ENCODE measurements at places on chromosomes 7 and 10.

- DNase-seq, result no peak
These were observed 34.8 kb upstream of the ORC5 start for GRCh38 chr7:104242638-104243037.

- DNase-seq, result no peak
These were observed 55.8 kb downstream of the TSPAN15 start for GRCh38 chr10:69506834-69507713.

- no peak for DNase-seq
These were observed 12.4 kb upstream of the FZD1 start for GRCh38 chr7:91251877-91252276.

- DNase-seq, result no peak
These were observed 31.2 kb upstream of the ZNF438 start for GRCh38 chr10:31062856-31063255.

DNA sequence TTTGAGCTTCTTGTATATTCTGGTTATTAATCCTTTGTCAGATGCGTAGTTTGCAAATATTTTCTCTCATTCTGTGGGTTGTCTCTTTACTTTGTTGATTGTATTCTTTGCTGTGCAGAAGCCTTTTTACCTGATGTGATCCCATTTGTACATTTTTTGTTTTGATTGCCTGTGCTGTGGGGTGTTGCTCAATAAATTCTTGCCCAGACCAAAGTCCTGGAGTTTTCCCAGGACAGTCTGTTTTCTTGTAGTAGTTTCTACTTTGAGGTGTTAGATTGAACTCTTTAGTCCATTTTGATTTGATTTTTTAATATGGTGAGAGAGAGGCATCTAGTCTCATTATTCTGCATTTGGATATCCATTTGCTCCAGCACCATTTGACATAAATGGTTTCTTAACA is 588.7 kb upstream of the MBL2 start:
- DNase-seq, result no peak

- DNase-seq, result no peak
These were observed 350.0 kb downstream of the CRPPA start for GRCh38 chr7:16071246-16071857.

DNA sequence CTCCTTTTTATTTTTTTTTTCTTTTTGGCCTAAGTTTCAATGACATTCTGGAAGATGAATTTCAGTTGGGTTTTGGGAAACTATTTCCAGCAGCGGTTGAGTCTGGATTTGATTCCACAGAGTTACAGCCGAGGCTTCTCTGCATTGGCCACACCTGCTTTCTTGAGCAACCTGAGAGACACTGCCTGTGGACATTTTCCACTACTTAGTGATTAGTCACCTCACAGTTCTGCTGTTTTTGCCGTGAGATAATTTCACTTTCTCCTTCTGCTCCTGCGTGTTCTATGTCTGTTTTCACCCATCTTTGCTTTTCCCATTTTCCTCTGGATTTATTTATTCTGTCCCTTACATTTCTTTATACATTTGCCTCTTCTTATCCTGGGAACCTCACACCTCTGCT is 243.0 kb downstream of the BICC1 start:
- DNase-seq, result no peak

DNA sequence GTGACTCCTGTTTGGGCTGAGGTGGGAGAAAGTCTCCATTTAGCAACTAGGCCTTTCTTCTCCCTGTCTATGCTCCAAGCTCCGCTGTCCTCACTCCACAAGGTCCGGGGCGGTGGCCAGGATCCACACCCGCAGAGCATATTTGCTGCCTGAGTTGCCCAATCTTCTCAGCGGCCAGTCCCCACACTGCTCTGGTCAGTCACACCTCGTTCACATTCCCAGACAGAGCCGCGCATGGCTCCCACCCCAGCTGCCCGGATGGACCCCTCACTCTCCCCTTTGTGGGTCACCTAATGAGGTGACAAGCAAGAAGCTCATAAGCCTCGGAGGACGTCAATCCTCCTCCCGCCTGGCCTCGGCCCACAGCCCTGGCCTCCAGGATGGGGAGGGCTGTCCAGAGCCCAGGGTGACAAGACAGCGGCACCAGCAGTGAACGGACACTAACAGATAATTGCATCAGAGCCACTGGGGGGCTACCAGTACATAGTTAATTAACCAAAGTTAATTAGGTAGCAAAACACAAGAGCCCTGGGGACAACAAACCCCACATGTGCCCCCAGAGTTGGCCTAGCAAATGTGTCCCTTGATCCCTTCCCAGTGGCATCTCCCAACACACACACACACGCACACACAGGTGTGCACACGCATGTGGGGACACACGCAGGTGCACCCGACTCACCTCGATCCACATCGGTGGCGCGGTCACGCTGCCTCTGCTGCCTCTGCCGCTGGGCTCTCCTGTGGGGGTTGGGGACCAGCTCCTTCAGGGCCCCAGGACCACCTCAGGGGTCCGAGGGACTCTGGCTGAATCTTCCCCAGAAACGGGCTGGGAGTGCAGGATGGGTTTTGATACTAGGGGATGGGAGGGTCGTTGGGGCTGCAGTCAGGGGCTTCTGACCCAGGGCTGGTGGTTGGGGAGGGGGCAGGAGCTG is 11.8 kb downstream of the EPHA1 start:
- no peak for DNase-seq

- DNase-seq, result no peak
These were observed 138.4 kb upstream of the NFE2L3 start for GRCh38 chr7:26013551-26014083.

DNA sequence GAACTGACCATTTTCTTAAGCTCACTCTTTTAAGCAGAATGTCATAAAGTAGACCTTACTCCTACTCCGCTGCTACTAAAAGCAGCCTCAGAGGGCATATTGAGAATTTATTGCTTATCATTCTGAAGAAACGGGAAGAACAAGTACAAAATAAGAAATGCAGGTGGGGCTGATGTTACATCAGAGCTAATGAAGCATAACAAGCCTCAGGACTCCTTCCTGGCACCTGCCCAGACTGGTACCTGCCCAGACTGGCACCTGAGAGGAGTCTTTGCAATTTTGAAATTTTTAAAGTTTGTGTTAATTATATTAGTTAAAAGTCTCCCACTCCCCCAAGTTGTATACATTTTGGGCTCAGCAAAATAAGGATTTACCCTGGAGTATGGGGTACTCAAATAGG is 162.4 kb downstream of the SEMA3E start:
- DNase-seq, result no peak

- no peak for DNase-seq
These were observed 523.0 kb upstream of the FOXK1 start for GRCh38 chr7:4159154-4159501.

GRCh38 chr10:51700228-51700817 is 928 bp upstream of the CSTF2T start:
- no peak for DNase-seq

DNA sequence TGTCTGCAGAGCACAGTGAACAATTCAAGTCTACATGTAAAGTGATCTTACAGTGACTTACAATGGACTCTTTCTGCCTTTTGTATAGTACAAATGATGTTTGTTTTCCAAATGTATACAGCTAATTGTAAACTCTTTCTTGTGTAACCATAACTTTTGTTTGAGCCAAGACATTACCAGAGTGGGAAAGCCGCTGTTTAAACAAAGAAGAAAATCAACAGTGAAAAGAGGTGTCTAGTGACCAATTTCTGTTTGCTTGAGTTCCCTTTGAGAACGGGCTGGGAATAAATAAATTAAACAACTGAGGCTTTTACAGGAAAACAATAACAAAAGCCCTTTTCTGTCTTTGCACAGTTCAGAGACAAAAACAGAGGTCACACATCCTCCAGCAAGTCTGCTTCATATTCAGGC is 1163.4 kb downstream of the CNTNAP2 start:
- DNase-seq, result no peak

DNA sequence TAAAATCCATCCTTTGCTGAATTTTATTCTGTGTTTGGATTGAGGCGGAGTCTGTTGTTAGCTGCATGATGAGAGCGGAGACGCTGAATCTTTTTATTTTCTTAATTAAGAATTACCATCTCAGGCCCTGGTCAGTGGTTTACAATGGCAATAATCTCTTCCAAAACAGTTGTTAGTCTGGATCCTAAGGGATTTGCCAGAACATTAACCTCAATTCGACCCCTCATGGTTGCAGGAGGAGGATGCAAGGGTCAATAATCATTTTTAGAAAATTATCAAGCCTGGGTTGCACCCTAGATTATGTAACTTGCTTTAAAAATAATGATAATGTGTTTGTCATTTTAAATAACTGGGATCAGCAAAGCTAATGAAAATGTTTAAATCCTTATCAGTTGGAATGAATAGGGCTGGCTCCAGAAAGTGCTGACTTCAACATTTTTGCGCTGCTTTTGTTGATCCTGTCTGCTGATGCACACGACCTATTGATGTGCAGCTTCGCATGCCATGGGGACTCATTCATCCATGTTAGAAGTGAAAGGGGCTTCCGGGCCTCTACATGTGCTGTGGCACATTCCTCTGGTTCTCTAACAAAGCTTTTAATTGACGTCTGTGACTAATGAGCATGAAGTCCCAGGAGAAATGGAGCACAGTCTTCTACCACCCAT is 80.7 kb upstream of the KIAA1217 start:
- DNase-seq, result no peak

- no peak for DNase-seq
These were observed 1.3 kb downstream of the GALNT17 start for GRCh38 chr7:71133232-71133622.

- DNase-seq, result no peak
These were observed 11.5 kb downstream of the PMS2 start for GRCh38 chr7:5997210-5997808.

- DNase-seq, result no peak
These were observed 11.2 kb downstream of the RHOBTB1 start for GRCh38 chr10:60932756-60933155.

DNA sequence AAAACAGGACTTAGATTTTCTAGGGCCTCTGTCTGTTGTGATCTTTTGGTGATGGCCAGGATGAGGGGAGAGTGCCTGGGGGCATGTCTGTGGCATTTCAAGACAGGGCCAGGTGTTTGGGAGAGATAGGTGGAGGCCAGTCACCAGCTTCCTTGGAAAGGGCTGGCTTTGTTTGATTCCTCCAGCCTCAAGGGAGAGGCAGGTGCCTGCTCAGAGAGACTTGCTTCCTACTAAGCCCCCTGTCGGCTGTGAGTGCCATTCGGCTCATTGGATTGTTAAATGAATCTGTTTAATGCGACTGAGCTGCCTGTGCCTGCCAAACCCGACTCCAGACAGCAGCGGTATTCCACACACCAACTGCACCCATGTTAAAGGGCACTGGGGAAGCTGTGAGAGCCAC is 304.1 kb upstream of the COBL start:
- DNase-seq, result no peak

DNA sequence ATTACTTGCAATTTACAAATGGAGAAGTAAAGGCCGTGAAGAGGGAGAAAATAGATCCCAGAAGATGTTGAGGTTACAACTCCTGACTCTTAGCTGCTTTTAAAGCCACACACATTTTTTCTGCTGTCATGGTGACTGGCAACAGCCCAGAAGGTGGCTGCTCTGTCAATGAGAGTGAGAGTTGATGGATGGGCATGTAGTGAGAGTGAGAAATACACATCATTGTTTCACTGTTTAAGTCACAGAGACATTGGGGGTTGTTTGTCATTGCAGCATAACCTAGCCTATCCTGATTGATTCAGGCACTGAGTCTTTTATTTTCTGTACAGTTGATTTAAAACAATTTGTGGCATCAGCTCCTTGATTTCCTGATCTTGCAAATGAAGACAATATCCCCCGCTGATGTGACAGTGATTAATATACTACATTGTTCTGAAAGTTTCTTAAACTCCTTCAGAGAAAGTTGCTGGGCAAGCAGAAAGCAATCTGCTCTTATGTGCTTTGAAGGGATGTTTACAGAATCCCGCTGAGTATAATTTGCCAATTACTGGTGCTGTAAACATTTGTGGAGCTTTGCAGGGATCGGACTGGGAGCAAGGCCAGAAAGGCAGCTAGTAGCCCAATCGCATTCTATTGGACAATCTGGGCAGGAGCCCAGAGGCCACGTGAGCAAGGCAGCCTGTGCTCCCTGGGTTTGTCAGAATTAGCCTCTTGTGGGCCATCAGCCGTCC is 229.6 kb downstream of the PRPF18 start:
- DNase-seq, result no peak

GRCh38 chr7:92504563-92504962 is 23.8 kb downstream of the PEX1 start:
- no peak for DNase-seq

- DNase-seq, result no peak
These were observed 308.1 kb downstream of the TFEC start for GRCh38 chr7:115722302-115722977.

DNA sequence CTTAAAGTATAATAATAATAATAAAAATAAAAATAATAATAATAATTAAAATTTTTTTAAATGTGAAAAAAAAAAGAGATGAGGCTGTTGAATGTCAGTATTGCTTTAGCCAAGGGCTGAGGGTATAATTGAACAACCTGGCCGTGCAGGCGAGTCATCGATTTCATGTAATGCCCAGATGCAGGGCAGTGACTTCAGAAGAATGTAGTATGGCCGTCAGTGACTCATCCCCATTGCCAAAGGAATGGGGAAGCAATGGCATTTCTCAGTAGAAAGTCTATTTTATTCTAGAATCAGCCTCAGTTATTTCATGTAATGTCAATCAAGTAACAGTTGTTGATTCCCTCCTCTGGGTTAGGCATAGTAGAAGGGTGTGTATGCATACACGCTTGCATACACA is 516.4 kb downstream of the GLRX3 start:
- DNase-seq, result no peak

DNA sequence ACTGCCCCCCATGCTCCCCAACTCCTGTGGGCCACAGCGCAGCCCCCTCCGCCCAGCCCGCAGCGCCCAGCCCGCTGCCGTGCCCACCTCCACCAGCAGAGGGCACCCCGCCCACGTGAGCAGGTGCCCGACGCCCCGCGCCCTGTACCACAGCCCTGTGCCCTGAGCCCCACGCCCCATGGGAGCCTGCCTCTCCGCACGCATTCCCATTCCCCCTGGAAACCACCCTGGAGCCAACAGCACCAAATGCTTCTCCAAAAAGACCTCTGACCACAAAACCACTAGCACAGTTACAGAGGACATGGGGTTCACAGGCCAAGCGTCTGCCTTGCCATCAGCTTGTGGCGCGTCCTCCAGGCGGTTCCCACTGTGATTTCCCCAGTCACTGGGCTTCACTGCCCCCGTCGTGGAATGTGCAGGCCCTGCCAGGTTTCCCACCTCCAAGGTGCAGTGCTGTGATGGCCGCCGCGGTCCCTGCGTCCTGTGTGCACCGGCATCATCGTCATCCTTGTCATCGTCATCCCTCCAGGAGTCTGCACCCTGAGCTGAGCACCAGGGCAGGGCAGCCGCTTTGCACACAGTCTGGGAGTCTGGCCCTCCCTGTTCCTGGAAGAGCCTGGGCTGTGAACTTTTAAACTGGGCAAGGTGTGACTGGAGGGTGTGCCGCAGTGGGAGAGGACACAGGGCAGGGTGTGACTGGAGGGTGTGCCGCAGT is 61.7 kb downstream of the PWWP2B start:
- peak; percentile 37 for DNase-seq

- DNase-seq, result no peak
These were observed 61.9 kb downstream of the MAD1L1 start for GRCh38 chr7:2170576-2171521.

DNA sequence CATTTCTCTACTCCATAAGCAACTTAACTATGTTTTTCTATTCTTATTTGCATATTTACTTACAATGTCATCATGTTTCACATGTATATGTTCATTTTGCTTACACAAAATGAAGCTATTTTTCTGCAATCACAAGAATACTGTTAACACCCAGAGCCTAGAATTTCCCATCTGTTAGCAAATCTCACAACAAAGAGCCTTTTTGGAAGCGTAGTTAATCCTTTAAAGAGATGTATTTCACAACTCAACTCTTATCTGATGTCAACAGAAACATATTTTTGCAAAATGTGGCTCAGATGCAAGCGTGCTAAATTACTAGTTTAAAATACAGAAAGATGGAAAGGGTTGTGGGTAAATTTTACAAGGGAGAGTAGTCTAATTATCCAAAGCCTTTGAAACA is 110.6 kb upstream of the COL1A2 start:
- no peak for DNase-seq

All from stimulated activated CD8-positive, alpha-beta memory T cell treated with anti-CD3 and anti-CD28 coated beads, Interleukin-15, amount 100 ng/mL, for 48 hours (primary cell).